ENCODE measurements at places on chromosomes 3 and 15. TPM values are rescaled to one million over a fixed set of nuclear protein-coding genes. Genes with fewer than 3 reads are reported as not detected.

Gene LRRC58
- polyA plus RNA-seq: 17.4 TPM

Gene PLA1A
- polyA plus RNA-seq: 0.08 TPM

Gene CCR4
- polyA plus RNA-seq: not detected

Gene SGO1
- polyA plus RNA-seq: 3.4 TPM

Gene POPDC2
- polyA plus RNA-seq: 0.48 TPM

Gene CCDC54
- polyA plus RNA-seq: not detected

Gene P2RY14
- not detected for polyA plus RNA-seq

Gene SLC41A3
- polyA plus RNA-seq: 39.5 TPM

Gene CRYBG3
- 6.9 TPM for polyA plus RNA-seq

Gene REC114
- polyA plus RNA-seq: not detected

Gene TNFAIP8L3
- polyA plus RNA-seq: 0.51 TPM

Gene TMEM40
- polyA plus RNA-seq: 240 TPM

Gene LRRC49
- polyA plus RNA-seq: 9.9 TPM

Gene MORC1
- not detected for polyA plus RNA-seq

Gene GOLGA8H
- polyA plus RNA-seq: not detected

Gene TMEM44
- 16.6 TPM for polyA plus RNA-seq

Measured in keratinocyte (primary cell).